ENCODE measurements at places on chromosomes 12 and 14.
A peak's percentile ranks its signal among the peaks of the same experiment; 100 is the strongest.

GRCh38 chr14:67426161-67426560, 14.2 kb upstream of the PLEK2 start:
- no peak for DNase-seq

DNA sequence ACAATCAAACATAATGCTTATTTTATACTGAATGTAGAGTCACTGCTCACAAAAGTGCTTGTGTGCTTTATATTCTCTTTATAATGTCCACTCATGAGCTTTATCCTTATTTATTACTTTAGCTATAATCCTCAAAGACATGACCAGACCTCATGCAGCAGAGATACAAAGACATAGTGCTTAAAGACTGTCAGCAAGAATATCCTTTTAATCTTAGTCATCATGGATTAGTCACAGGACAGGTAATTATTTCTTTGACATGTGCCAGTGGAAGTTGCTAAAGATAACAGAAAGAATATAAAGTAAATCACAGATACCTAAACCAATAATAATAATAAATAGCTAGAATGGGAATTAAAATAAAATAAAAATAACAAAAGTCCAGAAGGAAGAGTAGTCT, 707.5 kb downstream of the BCL11B start:
- DNase-seq: no peak

- DNase-seq: peak; percentile 67
Measured at GRCh38 chr12:17992002-17992656, 97.9 kb downstream of the RERGL start.

DNA sequence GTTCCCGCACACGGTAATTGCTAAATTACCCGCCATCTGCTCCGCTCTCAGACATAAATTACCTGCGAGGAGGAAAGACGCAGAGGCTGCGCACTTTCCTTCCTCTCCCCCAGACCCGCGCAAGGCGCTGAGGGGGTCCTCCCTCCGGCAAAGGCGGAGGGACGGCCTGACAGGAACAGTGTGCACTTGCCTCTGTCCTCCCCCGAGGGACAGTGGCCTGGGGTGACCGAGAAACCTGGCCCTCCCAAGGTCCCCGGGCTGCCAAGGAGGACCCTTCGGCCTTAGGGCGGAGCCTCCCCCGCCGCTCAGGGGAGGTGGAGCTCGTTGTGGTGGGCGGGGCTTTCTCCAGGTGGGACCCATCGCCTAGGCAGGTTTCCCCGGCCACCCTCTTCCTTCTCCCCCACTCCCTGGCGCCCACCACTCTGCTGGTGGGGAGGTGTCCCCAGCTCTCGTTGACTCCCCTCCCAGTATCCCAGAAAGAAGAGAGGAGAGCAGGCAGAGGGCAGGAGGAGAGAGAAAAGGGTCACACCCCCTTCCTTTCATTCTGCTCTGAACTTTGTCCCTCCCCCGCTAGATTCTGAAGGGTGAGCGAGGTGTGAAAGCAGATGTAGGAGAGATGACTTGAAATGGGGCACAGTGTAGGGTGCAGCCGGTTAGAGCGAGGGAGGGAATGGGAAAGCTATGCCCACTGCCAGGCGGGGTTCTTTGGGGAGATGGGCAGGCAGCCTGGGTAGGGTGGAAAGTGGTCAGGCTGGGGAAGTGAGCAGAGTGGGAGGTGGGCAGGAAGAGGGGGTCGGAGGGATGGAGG, 11.4 kb upstream of the CALCOCO1 start:
- DNase-seq: no peak

GRCh38 chr12:94244165-94245133, 96.1 kb downstream of the PLXNC1 start:
- peak; percentile 34 for DNase-seq

DNA sequence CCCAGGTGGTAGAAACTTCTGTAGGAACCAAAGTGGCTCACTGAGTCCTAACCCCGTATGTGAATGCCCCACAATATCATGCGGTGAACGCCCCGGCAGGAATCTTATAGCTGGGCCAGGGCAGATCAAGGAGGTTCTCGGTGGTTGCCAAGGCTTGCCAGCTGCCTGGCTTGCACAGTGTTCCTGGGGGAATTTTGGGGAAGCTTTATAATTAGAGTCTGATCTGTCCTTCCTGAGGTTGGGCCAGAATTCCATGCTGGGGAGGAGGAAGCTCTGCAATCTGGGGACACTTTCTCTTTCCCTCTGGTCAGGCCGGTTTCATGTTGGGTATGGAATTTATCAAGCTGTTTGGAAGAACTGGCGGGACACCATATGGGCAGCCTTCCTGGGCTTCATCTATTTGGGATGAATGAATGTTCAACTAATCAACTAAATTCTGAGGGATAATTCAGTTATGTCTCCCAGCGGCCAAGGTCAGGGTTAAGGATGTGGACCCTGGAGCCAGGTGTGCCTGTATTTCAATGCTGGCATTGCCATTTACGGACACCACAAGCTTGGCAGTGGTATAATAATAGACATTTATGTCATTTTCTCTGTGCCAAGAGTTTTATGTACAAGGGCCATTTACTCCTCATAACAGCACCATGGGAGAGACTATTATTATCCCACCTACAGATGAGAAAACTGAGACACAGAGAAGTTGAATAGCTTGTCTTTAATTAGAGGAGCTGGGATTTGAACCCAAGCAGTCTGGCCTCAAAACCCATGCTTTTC, 54.3 kb downstream of the SVOP start:
- DNase-seq: no peak

DNA sequence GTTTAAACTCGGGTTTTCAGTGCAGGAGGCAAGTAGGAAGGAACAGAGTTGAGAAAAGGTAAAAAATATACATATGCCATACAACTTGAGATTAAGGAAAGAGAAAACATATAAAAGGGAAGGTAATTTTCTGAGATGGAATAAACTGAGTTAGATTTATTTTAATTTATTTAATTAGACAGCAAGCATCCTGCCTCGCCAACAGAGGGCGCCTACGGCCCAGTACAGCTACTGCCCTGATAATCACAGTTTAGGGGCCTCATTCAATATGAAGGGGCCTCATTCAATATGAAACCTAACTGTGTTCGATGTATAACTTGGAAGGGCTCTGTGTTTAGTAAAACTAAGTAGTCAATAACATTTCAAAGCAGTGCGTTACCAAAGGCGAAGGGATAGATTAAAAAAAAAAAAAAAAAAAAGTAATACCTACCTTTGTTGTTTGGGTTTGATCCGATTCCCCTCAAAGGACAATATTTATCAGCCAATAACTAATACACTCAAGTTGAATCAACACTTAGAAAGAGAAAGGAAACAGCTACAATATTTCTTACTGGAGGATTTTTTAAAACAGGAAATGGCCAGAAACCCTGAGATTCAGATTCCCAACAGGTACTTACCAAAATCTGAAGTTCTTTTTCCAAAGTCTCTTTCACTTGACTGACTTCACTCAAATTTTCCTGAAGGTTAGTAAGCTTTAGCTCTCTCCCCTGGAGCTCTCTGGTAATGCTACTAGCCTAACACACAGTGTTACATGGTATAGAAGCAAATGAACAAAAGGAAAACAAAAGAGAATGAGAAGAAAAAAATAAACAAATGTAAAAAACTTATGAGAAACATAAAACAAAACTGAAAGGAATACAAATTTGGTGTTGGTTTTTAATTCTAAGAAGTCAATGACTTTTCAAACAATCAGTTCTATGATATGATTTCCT, 70.0 kb upstream of the VPS33A start:
- no peak for DNase-seq

GRCh38 chr12:104575442-104576186, 118.9 kb downstream of the CHST11 start:
- DNase-seq: peak; percentile 21

DNA sequence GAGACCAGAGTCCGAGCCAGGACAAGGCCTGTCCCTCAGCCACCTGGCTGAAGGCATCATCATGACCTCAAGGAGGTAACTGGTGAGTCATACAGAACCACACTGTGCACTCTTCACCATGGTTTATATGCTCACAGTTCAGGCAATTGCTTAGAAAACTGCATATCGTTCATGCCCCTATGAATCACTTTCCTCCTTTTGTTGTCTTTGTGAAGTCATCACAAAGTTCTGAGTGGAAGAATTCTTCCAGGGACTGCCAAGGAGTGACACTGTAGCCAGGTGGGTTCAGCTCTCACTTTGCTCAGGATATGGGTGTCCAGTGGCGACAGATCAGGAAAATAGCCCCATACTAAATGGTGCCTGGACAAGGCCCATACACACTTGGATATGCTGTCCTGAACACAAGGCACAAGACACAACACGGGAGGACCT, 92.5 kb downstream of the DPF3 start:
- DNase-seq: no peak

DNA sequence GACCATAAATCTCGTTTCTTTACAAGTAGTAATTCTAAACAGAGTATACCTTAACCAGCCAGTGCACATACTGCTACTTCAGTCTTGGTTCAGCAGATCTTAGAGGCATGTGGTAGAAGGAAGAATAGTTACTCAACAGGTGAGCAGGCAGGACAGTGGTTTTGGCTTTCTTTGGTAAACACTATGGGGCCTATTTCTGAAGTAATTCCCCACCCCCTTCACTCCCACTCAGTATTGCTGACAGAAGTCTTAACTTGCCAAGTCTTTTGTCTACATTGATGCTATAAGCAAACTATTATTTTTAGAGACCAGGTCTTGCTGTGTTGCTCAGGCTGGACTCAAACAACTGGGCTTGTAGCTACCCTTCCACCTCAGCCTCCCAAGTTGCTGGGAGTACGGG, 68.5 kb downstream of the FBXO34 start:
- DNase-seq: no peak

DNA sequence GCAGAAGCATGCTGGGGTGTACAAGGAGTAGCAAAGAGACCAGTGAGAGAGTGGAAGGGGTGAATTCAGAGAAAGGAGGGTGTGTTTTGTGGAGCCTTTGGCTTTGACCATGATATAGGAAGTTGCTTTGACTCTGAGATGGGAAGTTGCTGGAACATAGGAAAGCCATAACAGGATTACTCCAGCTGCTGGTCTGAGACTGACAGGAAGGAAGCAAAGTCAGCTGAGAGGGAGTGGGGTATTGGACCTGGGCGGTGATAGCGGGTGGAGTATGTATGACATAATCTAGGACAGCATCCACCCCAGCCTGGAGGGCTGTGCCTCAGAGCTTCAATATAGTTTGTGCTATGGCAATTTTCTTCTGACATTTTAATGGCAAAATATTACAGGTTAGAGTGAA, 324.4 kb downstream of the PDZRN4 start:
- no peak for DNase-seq

DNA sequence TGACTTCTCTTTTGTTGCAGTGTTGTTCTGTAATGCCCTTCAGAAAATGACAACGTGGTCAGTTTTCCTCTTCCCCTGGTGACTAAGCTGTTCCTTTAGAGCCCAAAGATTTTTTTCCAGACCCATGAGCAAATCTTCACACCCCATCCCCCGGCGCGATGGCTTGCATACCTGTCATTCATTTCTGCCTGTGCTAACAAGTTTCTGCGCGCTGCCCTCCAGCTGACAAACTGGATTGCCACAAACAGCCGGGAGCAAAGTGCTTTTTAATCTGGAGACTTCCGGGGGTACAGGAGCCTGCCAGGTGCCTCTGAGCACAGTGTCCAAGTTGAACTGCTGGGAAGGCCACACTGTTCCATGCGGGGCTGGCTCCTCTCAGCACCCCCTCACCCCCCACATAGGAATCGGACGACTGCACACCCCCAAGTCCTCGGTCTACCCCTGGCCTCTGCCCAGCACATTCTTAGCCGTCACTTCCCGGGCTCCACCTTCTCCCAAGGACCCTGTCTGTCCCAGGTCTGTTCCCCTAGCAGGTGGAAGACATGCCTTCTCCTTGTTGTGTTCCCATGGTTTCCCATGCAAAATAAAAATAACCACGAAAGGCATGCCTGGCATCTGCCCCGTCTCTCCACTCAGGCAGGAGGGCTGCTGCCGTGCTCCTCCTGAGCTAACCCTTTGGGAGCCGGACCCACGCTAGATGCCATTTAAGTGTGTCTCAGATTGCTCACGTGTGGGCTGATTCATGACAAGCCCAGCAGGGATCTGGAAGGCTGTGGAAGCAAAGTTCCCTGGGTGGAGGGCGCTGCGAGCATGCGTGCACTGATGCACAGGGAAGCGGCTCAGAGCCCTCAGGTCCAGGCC, 14.1 kb downstream of the RILPL1 start:
- peak; percentile 16 for DNase-seq

- no peak for DNase-seq
Measured at GRCh38 chr12:119207063-119207560, 28.4 kb downstream of the HSPB8 start.

- DNase-seq: no peak
Measured at GRCh38 chr12:56449622-56449984, 377 bp upstream of the TIMELESS start.

DNA sequence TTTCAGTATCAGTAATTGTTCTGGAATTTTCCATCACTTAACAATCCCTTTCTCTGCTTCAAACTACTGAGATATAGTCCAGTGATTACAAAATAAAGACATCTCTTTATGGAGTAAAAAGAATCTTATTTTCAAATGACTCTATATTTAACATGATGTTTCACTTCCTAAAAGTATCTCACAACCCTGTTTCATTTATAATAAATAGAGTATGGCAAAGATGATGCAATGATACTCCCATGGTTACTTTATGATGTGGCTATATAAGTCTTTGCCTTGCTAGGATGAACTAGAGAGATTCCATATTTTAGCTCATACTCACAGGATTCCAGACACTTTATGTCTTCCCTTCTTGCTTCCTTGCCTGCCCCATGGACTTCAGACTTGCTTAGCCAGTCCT, 953.5 kb upstream of the MDGA2 start:
- no peak for DNase-seq

- DNase-seq: peak; percentile 18
Measured at GRCh38 chr12:89707703-89708564, 704 bp downstream of the ATP2B1 start.

DNA sequence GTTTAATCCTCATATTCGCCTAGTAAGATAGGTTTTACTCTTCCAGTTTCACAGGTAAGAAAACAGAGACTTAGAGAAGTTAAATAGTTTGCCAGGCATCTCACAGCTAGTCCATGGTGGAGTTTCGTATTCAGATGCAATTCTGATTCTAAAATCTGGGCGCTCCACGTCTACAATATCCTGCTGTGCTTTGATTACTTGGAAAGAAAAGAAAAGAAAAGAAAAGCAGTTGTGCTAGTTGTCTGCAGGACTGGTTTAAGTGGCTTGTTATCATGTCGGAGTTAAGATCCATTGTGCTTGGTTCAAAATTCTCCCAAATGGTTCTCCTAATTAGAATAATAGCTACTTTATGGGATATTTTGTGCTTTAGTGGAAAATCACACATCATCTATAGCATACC, 18.6 kb downstream of the AKAP3 start:
- no peak for DNase-seq

DNA sequence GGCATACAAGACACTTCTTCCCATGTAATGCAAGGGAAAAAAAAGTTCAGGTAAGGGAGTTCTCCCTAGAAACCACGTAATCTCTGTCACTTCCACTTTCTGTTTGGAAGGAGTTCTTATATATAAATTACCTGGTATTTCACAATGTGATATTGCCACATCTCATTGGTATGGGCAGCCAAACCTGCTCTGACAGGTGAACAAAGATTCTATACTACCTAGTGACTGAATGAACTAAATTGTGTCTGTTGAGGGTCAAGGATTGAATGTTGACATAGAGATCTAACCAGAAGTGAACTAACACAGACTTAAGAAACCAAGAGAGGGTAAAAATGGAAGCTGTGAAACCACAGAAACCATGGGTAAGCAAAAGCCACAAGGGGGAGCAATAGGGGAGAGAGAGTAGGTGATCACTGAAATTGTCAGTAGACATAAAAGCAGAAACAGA, 161.3 kb downstream of the RPL10L start:
- DNase-seq: no peak

Data from Ammon's horn (tissue), 1 donor.